ENCODE measurements at places on chromosomes 1 and 21. TPM values are rescaled to one million over a fixed set of nuclear protein-coding genes. Genes with fewer than 3 reads are reported as not detected.

The OR6Y1 gene
- not detected for total RNA-seq

The F3 gene
- total RNA-seq = 16.9 TPM

The ALPL gene
- 4.2 TPM for total RNA-seq

The FABP3 gene
- total RNA-seq = 52.1 TPM

The NES gene
- total RNA-seq = 32.2 TPM

The ITLN2 gene
- total RNA-seq = not detected

The FAM43B gene
- total RNA-seq = under 0.01 TPM

The LRRIQ3 gene
- total RNA-seq = 0.12 TPM

The F5 gene
- not detected for total RNA-seq

The KRTAP11-1 gene
- total RNA-seq = not detected

The DPT gene
- total RNA-seq = not detected
